ENCODE measurements at places on chromosomes 12 and 14.

DNA sequence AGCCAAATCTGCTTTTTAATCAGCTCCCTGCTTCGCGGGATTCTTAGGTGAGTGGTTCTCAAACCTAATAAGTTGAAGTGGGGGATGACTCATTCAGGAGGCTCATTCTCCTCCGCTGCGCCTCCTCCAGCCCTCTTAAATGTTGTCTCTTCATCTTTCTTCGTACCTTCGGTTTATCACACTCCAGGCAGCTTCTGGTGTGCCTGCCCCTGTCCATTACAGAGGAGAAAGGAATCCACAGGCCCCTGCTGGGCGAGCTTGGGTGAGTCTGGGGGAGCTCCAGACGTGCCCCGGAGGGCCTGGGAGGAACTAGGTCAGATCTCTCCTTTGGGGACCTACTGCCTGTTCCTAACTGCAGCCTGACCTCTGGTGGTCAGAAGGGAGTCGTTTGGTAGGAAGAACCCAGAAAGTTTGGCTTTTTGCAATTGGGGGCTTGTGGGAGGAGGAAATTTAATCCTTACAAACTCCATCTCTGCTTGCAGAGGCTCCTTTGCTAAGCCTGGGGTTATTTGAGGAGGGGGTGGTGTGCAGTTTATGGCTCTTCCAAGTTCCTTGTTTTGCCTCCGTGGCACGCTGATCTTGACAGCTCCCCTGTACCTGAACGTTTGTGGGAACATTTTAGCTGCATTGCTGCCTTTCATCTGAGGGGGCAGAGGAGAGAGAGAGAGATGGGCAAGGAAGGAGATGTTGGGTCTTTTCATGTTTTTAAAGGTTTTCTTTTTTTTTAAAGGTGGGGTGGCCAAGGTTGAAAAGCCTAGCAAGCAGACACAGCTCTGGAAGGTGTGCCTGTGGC, 84.1 kb upstream of the GNG2 start:
- DNase-seq: peak; percentile 48

GRCh38 chr14:74524812-74525135, 31.2 kb downstream of the ISCA2 start:
- DNase-seq: no peak

DNA sequence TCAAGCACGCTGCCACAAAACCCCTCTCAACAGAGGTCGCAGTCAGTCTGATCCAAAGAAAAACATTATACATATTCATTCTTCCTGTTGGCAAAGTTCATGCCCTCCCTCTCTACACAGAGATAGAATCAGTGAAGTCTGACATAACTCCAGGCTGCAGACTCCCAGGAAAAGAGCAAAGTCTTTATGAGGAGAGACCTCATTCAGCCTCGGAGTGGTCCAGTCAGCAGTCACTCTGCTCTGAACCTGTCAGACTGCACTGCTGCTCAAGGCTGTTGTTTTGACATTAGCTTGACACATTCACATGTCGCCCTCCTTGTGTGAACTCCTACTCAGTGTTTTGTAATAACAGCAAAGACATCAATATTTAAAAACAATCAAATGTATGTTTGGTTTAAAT, 241.2 kb upstream of the G2E3 start:
- no peak for DNase-seq

GRCh38 chr12:87259391-87259790, 769.8 kb downstream of the C12orf50 start:
- no peak for DNase-seq

GRCh38 chr14:67627519-67627918, 7.8 kb downstream of the ARG2 start:
- no peak for DNase-seq

GRCh38 chr12:19529951-19530636, 90.8 kb downstream of the AEBP2 start:
- peak; percentile 9 for DNase-seq

GRCh38 chr12:44294649-44295048, 458.8 kb downstream of the TMEM117 start:
- DNase-seq: no peak

GRCh38 chr14:91545946-91546716, 36.0 kb upstream of the PPP4R3A start:
- DNase-seq: no peak

GRCh38 chr12:19683178-19683927, 244.1 kb downstream of the AEBP2 start:
- peak; percentile 58 for DNase-seq

DNA sequence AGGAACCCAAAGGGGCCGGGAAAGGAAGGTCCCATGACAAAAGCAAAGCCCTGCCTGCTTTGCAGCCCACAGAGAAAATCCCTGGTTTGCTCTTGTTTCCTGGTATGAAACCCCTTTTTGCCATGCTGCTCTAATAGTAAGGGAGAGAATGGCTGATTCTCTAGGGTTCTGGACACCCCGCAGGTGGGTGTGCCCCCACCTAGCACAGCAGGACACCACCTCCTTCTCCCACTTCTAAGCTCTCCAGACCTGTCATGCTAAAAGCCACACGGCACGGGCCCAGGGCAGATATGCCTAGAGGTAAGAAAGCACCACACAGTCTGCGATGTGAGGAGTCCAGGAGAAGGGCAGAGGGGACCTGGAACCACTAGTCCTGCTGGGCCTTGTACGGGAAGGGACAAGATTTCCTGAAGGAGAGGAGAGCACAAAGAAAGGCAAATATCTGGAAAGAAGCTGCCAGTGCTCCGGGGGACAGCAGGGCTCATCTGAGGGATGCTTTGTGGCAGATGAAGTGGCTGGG, 113.3 kb downstream of the BCL11B start:
- no peak for DNase-seq

DNA sequence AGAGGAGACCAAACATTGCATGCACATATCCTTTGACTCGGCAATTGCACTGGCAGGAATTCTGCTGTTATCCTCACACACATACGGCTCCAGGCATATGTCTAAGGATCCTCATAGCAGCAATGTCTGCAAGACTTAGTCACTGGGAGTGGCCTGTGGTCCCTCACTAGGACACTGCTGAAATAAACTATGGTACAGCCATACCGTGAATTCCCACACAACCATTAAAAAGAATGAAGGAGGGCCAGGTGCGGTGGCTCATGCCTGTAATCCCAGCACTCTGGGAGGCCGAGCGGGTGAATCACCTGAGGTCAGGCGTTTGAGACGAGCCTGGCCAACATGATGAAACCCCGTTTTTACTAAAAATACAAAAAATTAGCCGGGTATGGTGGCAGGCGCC, 105.1 kb downstream of the ZFP36L1 start:
- DNase-seq: peak; percentile 96

GRCh38 chr12:94649349-94650142, 811 bp downstream of the TMCC3 start:
- no peak for DNase-seq

DNA sequence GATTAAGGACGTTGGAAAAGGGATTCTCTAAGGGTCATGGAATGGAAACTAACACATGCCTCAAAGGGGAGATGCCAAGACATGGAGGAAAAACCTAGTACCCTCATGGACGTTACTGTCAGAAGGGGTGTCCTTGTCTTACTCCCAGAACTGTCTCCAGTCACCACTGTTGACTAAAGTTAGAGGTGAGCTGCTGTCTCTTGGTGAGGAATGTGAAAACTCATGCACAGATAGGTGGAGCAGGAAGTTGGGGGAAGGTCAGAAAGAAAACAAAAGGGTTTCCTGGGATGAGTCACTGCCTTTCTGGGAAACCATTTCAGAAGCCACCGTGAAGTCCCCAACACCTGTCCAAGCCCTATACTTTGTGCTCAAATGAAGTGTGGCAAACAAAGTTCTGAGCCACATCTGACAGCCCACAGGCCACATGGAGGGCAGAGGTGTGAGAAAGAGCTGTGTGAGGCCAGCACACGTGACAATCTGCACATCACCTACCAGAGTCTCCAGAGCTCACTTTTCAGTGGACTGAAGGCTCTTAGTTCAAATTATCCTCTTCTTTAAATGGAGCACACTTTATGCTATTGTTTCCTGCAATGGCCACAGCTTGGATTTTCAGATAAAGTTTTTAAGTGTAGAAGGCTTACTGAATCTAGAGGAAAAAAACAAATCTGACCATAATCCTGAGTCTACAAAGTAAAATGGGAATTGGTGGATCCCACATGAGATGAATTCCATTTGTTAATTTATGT, 92.9 kb upstream of the EGLN3 start:
- DNase-seq: no peak

GRCh38 chr14:56580221-56580711, 668 bp downstream of the TMEM260 start:
- DNase-seq: no peak

DNA sequence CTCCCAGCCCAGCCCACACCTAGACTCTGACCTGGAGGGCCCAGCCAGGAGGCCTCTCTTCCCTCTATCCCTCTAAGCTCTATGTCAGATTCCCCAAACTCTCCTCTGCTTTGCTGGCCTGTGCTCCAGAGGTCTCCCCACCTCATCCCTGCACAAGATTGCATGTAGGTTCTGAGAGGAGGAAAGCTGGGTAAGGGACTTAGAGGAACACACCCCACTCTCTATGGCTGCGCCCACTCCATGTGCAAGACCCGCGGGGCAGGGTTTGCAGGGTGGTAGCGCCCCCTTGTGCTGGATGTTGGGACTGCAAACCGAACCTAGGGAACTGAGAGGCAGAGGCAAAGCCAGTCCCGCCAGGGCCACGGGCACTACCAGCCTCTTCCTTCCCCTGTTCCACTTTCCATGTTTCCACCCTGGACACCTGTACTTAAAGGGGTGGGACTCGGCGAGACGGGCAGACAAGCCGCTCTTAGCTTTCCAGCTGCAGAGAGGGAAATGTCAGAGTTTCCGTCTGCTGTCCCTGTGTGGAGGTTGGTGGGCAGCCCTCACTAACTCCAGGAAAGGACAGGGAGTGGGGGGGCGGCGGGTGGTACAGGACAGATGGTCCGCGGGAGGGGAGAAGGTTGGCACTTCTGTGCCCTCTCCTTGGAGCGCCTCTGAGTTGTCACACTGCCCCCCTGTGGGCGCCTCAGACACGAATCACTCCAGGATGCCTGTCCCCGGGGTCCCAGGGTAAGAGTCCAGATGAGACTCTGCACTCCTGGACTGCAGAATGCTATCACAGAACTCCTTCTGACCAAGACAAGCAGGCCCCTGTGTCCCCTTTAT, 16.8 kb downstream of the MMP14 start:
- peak; percentile 67 for DNase-seq

GRCh38 chr12:15599266-15600037, 189.7 kb downstream of the EPS8 start:
- DNase-seq: peak; percentile 14

GRCh38 chr14:37559386-37559785, 35.7 kb downstream of the FOXA1 start:
- DNase-seq: no peak

GRCh38 chr12:113184098-113184899, 979 bp downstream of the DDX54 start:
- no peak for DNase-seq

GRCh38 chr12:14366209-14367039, 942 bp downstream of the ATF7IP start:
- DNase-seq: peak; percentile 41

DNA sequence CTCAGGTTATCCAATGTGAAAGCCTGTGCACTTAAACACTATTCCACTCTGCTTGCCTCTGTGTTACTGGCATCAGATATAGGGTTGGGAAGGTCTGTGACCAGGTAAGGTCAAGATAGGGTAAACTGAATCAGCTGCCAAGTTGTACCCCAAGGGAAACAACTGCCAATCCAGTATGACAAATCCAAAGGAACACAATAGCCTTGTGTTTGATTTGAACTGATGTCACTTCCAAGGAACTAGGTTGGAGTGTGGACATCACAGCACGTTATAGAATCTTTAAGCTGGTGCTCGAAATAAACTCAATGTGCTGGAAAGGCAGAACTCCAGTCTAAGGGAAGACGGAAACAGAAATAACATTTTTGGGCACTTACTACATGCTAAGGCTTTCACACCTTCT, 223.4 kb upstream of the BTG1 start:
- no peak for DNase-seq

DNA sequence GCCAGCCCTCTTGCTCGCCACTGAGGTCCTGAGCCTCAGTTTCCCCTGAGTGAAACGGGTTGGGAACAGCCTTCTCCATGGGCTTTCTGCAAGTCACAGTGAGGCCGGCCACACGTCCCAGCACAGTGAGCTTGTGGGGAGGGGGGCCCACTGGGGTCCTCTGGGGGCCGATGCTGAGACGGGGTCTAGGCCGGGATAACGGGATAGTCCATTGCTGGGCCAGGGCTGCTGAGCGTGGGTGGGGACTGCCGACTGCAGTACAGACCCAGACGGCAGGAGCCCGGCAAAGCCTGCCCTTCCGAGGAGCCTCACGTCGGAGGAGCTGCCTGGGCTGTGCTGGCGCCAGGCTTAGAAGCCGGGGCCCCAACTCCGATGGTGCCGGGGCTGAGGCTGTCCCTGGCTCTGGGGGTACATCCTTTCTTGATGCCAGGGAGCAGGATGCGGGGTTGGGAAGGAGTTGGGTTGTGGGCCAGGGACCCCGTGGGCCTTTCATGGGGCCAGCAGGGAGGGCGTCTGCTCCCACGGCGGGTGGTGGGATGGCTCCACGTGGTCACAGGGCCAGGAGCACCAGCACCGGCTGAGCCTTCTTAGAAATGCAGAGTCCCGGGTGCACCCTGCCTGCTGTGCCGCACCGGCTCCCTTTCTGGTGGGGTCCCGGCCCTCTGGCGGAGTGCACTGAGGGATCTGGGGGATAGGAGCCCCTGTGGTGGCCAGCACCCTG, 24.2 kb downstream of the NOC4L start:
- DNase-seq: no peak

DNA sequence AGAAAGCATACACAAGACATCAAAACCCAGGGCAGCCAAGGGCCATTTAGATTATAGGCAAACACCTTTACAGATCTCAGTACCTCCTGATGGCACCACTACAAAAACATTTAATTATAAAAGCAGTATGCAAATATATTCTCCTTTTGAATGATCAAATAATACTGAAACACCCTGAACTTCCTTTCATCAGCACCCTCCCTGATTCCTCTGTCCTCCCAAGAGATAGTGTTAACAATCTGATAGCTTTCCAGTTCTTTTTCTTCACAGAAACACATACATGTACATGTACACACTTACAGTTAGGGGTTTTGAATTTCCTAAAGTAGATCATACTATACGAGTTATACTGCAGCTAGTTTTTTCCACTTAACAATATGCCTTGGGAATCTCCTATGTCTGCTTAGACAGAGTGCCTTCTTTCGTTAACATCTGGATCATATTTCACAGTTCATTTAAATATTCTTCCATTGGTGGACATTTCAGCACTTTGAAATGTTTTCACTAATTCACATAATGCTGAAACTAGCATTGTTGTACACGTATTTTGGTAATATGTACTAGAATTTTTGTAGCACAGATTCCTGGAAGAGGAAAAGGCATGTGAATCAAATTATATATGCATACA, 35.2 kb downstream of the TDG start:
- no peak for DNase-seq

DNA sequence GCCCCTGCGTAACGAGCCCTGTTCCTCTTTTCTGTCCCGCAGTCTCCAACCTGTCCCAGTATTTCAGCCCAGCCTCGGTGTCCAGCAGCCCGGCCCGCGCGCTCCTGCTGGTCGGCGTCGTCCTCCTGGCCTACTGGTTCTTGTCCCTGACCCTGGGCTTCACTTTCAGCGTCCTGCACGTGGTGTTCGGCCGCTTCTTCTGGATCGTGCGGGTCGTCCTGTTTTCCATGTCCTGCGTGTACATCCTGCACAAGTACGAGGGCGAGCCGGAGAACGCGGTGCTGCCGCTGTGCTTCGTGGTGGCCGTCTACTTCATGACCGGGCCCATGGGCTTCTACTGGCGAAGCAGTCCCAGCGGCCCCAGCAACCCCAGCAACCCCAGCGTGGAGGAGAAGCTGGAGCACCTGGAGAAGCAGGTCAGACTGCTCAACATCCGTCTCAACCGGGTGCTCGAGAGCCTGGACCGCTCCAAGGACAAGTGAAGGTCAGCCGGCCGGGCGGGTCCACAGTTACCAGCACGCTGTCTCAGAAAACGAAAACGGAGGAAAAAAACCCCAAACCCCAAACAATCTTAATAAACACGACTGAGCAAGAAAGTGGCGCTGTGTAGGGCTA, 31.6 kb downstream of the BRI3BP start:
- no peak for DNase-seq

All from HFFc6 (cell line).